ENCODE measurements at places on chromosomes 5 and 9. TPM values are rescaled to one million over a fixed set of nuclear protein-coding genes. Genes with fewer than 3 reads are reported as not detected.

The TRIM7 gene
- polyA plus RNA-seq = 5.7 TPM

The PGM5 gene
- 16.3 TPM for polyA plus RNA-seq

The C1QTNF2 gene
- 1.4 TPM for polyA plus RNA-seq

The CARD6 gene
- polyA plus RNA-seq = 3.0 TPM

The EGR1 gene
- 65.8 TPM for polyA plus RNA-seq

The CD274 gene
- 2.0 TPM for polyA plus RNA-seq

The LIX1 gene
- polyA plus RNA-seq = 0.65 TPM

The IFNB1 gene
- polyA plus RNA-seq = not detected

GRCh38 chr5:104186100-104186499 lies 623.5 kb upstream of the NUDT12 start:
- no peaks in the 10 kb centered on the region for H3K36me3 ChIP-seq
- no peak overlapping the region for H3K4me3 ChIP-seq
- H3K4me1 ChIP-seq = no peaks in the 10 kb centered on the region
- no peaks in the 10 kb centered on the region for H3K27me3 ChIP-seq
- no peak for DNase-seq

- no peak overlapping the region for H3K4me3 ChIP-seq
- H3K36me3 ChIP-seq = no peaks in the 10 kb centered on the region
- DNase-seq = no peak
- no peaks in the 10 kb centered on the region for H3K27me3 ChIP-seq
- no peak overlapping the region for H3K27ac ChIP-seq
These were observed 4.5 kb downstream of the SREK1IP1 start for GRCh38 chr5:64763948-64764503.

- no peaks in the 10 kb centered on the region for H3K36me3 ChIP-seq
- H3K4me3 ChIP-seq = no peak overlapping the region
- no peaks in the 10 kb centered on the region for H3K4me1 ChIP-seq
These were observed 400.5 kb upstream of the ACO1 start for GRCh38 chr9:31983895-31984294.

- no peaks in the 10 kb centered on the region for H3K27me3 ChIP-seq
- H3K27ac ChIP-seq = no peak overlapping the region
- no peaks in the 10 kb centered on the region for H3K36me3 ChIP-seq
- no peak overlapping the region for H3K4me3 ChIP-seq
- no peak for DNase-seq
- H3K4me1 ChIP-seq = no peaks in the 10 kb centered on the region
These were observed 88.6 kb upstream of the FANCC start for GRCh38 chr9:95406121-95406520.

- H3K4me3 ChIP-seq = no peak overlapping the region
- H3K27ac ChIP-seq = no peak overlapping the region
- no peaks in the 10 kb centered on the region for H3K36me3 ChIP-seq
- H3K4me1 ChIP-seq = no peaks in the 10 kb centered on the region
- H3K27me3 ChIP-seq = no peaks in the 10 kb centered on the region
- DNase-seq = no peak
These were observed 111.7 kb downstream of the ESM1 start for GRCh38 chr5:54873691-54874090.

DNA sequence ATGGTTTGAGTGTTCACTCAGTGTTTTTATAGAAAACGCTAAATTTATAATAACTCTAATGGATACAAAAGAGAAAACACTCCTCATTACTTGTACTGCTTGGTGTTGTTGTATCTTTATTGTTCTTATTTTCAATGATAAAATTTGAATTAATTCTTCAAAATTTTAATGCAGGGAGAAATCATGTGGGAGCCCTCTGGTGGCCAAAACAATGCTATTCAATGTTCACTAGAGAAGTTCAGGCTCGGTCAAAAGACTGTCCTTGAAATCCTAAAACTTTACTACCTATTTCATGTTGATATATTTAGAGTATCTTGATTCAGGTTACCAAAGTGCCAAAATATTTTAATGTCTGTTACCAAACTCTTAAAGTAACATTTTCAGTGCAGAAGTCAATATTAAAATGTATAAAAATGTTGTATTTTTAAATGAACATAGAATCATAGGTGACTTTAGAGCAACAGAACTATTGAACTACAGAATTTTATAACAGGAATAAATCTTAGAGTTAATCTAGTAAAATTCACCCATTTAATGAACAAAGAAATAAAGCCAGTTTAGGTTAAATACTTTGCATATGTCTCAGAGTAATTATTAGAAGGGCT lies 1259.8 kb downstream of the PTPRD start:
- H3K27me3 ChIP-seq = no peaks in the 10 kb centered on the region
- no peak overlapping the region for H3K4me3 ChIP-seq
- peak; percentile 11 for DNase-seq
- H3K4me1 ChIP-seq = no peaks in the 10 kb centered on the region

- no peak for DNase-seq
- H3K4me3 ChIP-seq = no peak overlapping the region
- H3K4me1 ChIP-seq = no peaks in the 10 kb centered on the region
- H3K27me3 ChIP-seq = no peaks in the 10 kb centered on the region
- no peaks in the 10 kb centered on the region for H3K36me3 ChIP-seq
These were observed 6.7 kb upstream of the C5orf63 start for GRCh38 chr5:127079994-127080491.

- H3K36me3 ChIP-seq = no peaks in the 10 kb centered on the region
- no peak overlapping the region for H3K27ac ChIP-seq
- H3K27me3 ChIP-seq = no peaks in the 10 kb centered on the region
- H3K4me1 ChIP-seq = no peaks in the 10 kb centered on the region
- H3K4me3 ChIP-seq = no peak overlapping the region
- no peak for DNase-seq
These were observed 61.7 kb downstream of the MRPL36 start for GRCh38 chr5:1737790-1738405.

- H3K4me3 ChIP-seq = no peak overlapping the region
- no peaks in the 10 kb centered on the region for H3K36me3 ChIP-seq
- no peak for DNase-seq
- no peaks in the 10 kb centered on the region for H3K27me3 ChIP-seq
- no peak overlapping the region for H3K27ac ChIP-seq
These were observed 212.8 kb upstream of the IRX1 start for GRCh38 chr5:3382782-3383181.

- no peak overlapping the region for H3K4me3 ChIP-seq
- no peaks in the 10 kb centered on the region for H3K27me3 ChIP-seq
- no peak overlapping the region for H3K27ac ChIP-seq
- no peaks in the 10 kb centered on the region for H3K4me1 ChIP-seq
- peaks cover 6% of the 10 kb centered on the region for H3K36me3 ChIP-seq
- no peak for DNase-seq
These were observed 45.4 kb downstream of the RAB14 start for GRCh38 chr9:121156263-121156731.

DNA sequence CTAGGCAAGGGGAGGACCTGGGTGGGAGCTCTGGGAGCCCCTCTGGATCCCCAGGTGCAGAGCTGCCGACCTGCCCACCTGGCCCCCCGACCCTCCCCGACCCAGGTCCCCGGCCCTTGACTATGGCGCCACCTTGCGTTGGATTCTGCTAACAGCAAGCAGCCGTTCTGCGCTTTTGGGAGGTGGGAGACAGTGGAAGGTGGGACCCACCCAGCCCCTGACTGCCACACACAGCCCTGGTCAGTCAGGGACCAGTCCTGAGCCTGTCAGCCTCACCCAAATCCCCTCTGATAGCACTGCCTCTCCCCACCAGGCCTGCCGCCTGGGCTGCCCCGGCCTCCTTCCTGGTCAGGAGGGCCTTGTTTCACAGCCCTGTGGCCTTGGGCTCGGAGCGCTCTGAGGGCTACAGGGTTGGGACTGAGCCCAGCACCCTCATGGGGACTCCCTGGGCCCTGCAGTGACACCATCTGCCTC lies 77.9 kb downstream of the HMCN2 start:
- no peak overlapping the region for H3K27ac ChIP-seq
- H3K36me3 ChIP-seq = no peaks in the 10 kb centered on the region
- no peak for DNase-seq
- H3K4me3 ChIP-seq = no peak overlapping the region

GRCh38 chr9:68546596-68547390 lies 6.1 kb upstream of the TMEM252 start:
- peak overlapping the region; percentile 10 for H3K4me3 ChIP-seq
- peak; percentile 94 for DNase-seq
- no peaks in the 10 kb centered on the region for H3K36me3 ChIP-seq
- H3K4me1 ChIP-seq = no peaks in the 10 kb centered on the region
- H3K27me3 ChIP-seq = no peaks in the 10 kb centered on the region

- H3K4me3 ChIP-seq = no peak overlapping the region
- H3K4me1 ChIP-seq = no peaks in the 10 kb centered on the region
- H3K36me3 ChIP-seq = no peaks in the 10 kb centered on the region
- DNase-seq = no peak
These were observed 278.3 kb upstream of the PTGER4 start for GRCh38 chr5:40401284-40402006.

DNA sequence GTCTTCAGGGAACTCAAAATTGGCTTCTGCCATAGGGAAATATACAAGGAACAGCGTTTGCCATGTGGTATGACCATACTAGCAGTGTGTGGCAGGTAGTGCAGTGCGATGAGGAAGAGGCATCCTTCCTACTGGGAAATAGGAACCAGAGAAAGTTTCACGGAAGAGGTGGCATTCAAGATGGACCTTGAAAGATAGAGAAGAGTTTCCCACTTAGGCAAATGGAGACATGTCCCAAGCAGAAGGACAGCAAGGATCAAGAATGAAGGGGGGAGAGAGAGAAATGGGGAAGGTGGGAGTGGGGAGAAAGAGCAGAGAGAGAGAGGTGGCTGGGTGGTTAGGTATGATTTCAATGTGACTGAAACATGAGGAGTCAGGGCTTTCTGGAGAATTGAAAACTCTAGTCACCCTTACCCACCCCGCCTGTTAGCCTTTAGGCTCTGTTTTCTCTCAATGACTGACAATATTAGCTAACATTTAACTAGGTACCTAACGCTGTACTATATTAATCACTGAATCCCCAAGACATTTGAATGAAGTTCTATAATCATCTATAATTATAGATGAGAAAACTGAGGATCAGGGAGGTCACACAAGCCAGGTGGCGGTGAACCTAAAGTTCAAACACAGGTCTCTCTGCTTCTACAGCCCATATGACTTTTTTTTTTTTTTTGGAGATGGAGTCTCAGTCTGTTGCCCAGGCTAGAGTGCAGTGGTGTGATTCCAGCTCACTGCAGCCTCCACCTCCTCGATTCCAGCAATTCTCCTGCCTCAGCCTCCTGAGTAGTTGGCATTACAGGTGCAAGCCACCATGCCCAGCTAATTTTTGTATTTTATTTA lies 171.3 kb downstream of the NR3C1 start:
- H3K27me3 ChIP-seq = no peaks in the 10 kb centered on the region
- H3K27ac ChIP-seq = peak overlapping the region; percentile 52
- no peak for DNase-seq
- H3K4me1 ChIP-seq = peaks cover 18% of the 10 kb centered on the region
- H3K36me3 ChIP-seq = no peaks in the 10 kb centered on the region

GRCh38 chr5:5787373-5787772 lies 364.9 kb downstream of the ICE1 start:
- H3K4me3 ChIP-seq = no peak overlapping the region
- H3K36me3 ChIP-seq = no peaks in the 10 kb centered on the region
- no peak for DNase-seq
- H3K27ac ChIP-seq = no peak overlapping the region
- no peaks in the 10 kb centered on the region for H3K27me3 ChIP-seq

GRCh38 chr5:72064801-72065570 lies 42.3 kb upstream of the MAP1B start:
- no peak overlapping the region for H3K27ac ChIP-seq
- H3K4me1 ChIP-seq = no peaks in the 10 kb centered on the region
- no peaks in the 10 kb centered on the region for H3K27me3 ChIP-seq
- no peaks in the 10 kb centered on the region for H3K36me3 ChIP-seq
- DNase-seq = no peak

- no peak overlapping the region for H3K27ac ChIP-seq
- H3K4me3 ChIP-seq = no peak overlapping the region
- H3K36me3 ChIP-seq = no peaks in the 10 kb centered on the region
- no peak for DNase-seq
These were observed 104.6 kb upstream of the MAN2A1 start for GRCh38 chr5:109584986-109585599.

DNA sequence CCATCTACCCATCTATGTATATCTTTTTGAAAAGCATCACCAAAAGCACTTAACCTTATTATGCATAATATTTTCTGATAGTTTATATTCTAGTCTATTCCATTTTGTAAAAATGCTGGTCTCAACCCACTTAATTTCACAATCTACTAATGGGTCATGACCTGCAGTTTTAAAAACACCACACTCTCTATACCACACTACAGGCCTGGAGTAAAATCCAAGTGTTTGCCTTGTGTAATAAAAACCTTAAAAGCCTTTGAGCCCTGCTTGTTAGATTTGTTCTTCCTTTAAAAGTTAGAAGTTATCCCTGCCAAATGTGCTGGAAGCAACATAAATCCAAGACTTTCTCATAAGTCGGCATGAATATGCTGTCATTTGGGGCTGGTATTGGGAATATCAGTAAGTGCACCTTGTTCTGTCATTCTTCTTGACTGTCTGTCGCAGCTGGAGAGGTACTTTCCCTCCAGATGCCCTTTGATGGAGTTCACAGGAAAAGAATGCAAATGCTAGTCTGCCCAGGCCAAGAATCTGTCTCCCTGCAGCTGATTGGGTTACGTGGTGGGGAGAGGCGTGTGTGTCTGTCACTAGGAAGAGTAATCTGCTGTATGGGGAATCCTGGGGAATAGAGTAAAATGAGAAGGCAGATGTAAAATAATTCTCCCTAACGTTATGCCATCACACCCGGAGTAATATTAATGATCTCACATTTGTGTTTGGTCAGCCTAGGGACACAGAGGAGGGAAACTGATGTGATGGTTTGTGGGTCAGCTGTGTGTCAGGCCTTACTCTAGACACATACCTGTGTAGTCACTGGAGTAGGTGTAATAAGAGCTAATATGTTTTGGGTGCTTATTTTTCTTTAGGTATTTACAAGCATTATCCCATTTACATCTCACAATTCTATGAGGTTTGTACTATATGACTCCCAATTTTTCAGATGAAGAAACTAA lies 79.4 kb downstream of the ZNF366 start:
- H3K4me1 ChIP-seq = peaks cover 3% of the 10 kb centered on the region
- no peak overlapping the region for H3K4me3 ChIP-seq
- H3K36me3 ChIP-seq = no peaks in the 10 kb centered on the region
- no peak overlapping the region for H3K27ac ChIP-seq

GRCh38 chr9:80547613-80548012 lies 975.8 kb downstream of the TLE4 start:
- DNase-seq = no peak
- H3K36me3 ChIP-seq = no peaks in the 10 kb centered on the region
- H3K4me1 ChIP-seq = no peaks in the 10 kb centered on the region
- no peaks in the 10 kb centered on the region for H3K27me3 ChIP-seq
- no peak overlapping the region for H3K27ac ChIP-seq

GRCh38 chr9:130172858-130173665 lies 858 bp downstream of the NCS1 start:
- H3K36me3 ChIP-seq = no peaks in the 10 kb centered on the region
- H3K4me3 ChIP-seq = peak overlapping the region; percentile 42
- DNase-seq = peak; percentile 39
- peak overlapping the region; percentile 23 for H3K27ac ChIP-seq

GRCh38 chr5:18043344-18043743 lies 409.1 kb downstream of the TAF11L14 start:
- no peak for DNase-seq
- H3K27ac ChIP-seq = no peak overlapping the region
- no peaks in the 10 kb centered on the region for H3K4me1 ChIP-seq
- H3K36me3 ChIP-seq = no peaks in the 10 kb centered on the region

All from kidney (tissue), 22 donors.